CD4-positive, alpha-beta T cell treated with Interleukin-4 for 4 hours (primary cell): ENCODE measurements at places on chromosomes 16 and 17.
A peak's percentile ranks its signal among the peaks of the same experiment; 100 is the strongest.

- no peak for DNase-seq
Measured at GRCh38 chr17:3554440-3554839, 3.2 kb downstream of the TRPV3 start.

DNA sequence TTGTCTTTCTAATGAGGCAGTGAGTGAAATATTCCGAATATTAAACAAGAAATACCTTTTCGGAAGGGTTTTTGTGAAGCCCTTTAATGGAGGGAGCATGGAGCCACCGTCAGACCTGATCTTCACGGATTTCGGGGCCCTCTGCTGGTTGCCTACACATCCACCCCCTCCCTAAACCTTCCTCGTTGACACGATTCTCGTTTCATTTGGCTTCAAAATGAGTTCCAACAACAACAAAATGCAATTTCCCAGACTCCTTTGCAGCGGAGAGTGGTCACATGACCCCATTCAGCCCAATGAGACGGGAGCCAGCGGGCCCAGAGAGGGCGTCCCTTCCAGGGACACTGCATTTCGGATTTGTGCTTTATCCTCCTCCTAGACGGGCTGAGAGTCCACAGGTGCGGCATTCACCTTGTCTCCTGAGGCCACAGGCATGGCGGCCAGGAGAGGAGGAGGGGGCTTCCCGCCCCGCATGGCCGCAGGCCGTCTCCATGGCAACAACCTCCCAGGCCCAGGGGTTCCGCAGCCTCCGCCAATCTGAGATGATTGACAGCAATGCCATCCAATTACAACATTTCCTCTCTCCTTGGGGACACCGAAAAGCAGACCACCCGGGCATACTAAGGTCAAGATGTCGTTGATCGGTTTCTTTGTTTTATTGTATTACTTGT lies 259.8 kb downstream of the C16orf95 start:
- DNase-seq, result no peak

- no peak for DNase-seq
Measured at GRCh38 chr17:45783593-45784292, 377 bp upstream of the CRHR1 start.

DNA sequence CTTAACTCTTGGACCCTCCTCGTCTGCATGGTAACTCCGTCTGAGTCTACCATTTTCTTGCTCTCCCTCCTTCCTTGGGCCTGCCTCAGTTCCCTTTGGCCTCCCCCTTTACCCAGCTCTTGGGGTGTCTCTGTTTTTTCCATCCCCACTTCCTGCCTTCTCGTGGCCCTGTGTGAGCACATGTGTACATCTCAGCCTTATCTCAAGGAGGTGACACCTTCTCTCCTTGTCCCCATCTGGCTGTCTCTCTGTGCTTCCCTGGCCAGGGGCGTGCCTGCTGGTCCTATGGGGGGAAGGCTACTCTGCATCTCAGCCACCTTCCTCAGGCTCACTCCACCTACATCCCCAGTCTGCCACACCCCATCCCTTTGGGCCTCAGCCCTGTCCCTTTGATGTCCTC lies 6.6 kb downstream of the CTF1 start:
- no peak for DNase-seq

GRCh38 chr17:7820231-7820630 lies 13.8 kb upstream of the KDM6B start:
- DNase-seq, result no peak

DNA sequence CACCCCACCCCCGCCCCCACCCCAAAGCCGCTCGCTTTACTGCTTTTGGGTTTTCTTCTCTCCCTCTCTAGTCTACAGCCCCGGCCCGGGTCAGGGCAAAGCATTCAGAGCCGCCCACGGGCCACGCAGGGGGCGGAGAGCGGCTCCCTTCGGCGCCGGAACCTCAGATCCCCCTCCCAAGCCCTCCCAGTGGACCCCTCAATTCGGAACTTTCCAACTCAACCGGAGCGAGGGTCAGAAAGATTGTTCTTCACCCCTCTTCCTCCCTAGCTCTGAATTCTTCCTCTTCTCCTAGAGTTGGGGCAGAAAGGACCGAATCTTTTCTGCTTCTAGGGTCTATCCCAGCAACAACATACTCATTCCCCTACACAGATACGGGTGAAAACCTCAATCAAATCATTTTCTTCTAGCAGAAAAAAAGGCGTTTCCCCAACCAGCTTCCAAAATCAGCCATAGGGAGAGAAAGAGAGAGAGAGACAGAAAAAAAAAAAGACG lies 1.0 kb downstream of the HOXB2 start:
- peak; percentile 13 for DNase-seq

DNA sequence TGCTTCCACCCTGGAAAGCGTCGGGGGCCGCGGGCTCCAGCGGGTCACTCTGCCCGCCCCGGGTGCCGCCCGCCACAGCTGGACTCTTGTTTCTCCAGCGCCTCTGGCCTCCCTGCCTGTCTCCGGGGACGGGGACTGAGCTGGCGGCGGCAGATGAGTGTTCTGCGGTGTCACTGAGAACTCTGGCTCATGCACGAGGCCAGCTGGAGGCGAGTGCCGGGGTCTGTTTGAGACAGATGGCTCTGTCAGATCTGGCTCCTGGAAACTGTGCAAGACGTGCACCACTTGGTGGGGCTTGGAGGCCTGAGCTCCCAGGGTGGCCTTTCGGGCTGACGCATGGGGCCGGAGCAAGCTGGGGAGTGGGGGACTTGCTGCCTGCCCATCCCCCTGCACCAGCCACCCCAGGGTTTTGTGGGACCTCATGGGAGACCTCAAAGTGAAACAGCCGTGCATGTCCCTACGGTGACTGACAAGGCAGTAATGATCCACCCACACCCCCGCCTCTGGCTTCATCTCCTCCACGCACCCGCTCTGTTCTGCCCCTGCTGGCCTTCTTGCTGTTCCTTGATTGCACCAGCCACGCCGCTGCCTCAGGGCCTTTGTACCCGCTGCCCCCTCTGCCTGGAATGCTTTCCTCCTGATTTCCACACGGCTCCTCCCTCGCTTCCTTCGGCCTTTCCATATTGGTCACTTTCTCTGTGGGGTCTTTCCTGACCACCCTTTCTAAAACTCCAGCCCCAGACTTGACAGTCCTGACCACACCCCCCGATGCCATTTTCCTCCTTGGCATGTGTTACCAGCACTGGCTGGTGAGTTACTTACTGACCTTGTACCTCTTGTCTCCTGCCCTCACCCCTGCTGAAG lies 174.9 kb upstream of the CIBAR2 start:
- no peak for DNase-seq

- peak; percentile 66 for DNase-seq
Measured at GRCh38 chr16:38941-39892, 14.2 kb downstream of the POLR3K start.

GRCh38 chr16:50741225-50741780 lies 583 bp upstream of the CYLD start:
- DNase-seq, result no peak

GRCh38 chr16:12798846-12799245 lies 4.8 kb downstream of the CPPED1 start:
- no peak for DNase-seq

- no peak for DNase-seq
Measured at GRCh38 chr17:15884731-15885130, 60.2 kb upstream of the ADORA2B start.
